ENCODE measurements at places on chromosomes 2 and 18. TPM values are rescaled to one million over a fixed set of nuclear protein-coding genes. Genes with fewer than 3 reads are reported as not detected.

MEIS1 gene
- 2.5 TPM for total RNA-seq

POU3F3 gene
- not detected for total RNA-seq

CPO gene
- 0.29 TPM for total RNA-seq

ABHD1 gene
- total RNA-seq: 2.3 TPM

CSRNP3 gene
- total RNA-seq: 0.05 TPM

TUBB8B gene
- total RNA-seq: not detected

All from gastrocnemius medialis (tissue), 4 donors.